ENCODE measurements at places on chromosomes 2 and 18.

DNA sequence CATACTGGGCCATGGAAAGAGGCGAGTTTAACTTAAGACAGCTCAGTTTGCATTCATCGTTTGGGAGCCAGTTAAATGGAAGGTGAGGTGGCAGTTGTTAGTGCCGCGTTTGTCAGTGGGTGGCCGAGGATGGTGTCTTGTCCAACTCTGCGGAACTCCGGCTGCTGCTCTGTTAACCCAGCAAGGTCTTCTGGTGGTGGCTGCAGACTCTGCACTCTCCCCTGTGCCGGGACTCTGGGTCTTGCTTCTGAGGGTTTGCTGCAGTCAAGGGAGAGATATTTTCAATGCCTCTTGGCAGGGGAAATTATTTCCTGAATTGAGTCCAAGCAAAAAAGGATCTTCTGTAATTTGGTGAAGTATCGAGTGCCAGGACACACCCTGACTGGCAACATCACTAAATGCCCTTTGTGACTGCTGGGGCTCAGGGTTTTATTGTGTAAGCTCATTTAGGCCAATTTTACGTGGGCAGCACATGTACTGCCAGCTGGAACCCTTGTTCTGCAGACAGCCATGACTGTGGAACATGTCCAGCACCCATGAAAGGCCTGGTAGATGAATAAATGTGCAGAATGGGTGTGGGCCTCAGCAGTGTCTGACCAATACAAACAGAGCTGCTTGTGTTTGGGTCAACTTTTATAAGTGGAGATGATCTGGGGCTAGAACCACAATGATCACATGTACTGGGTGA, 58.1 kb downstream of the IL1R2 start:
- DNase-seq = no peak

- DNase-seq = no peak
Observed at GRCh38 chr2:23241611-23242245, 143.3 kb upstream of the KLHL29 start.

DNA sequence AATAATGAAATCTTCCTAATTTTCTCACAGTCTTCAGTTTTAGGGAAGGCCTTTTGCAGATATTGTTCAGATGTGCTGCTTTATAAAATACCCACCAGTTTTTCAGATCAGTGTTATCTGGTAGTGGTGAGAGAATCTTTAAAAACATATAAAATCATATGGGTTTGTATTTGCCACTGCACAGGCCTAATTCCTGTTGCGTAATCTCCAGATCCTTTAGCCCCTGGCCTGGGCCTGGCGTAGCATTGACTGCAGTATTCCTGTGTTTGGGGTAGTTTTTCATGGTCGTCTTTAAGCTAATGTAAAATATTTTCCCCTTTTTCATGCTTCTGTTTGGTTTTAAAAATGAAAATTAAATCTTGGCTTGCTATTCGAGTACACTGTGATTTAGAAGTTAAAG, 43.2 kb downstream of the TSHZ1 start:
- no peak for DNase-seq

GRCh38 chr2:221106241-221106640, 465.9 kb downstream of the EPHA4 start:
- no peak for DNase-seq

- no peak for DNase-seq
Observed at GRCh38 chr2:43311276-43311675, 84.9 kb upstream of the ZFP36L2 start.

GRCh38 chr18:13202571-13202970, 16.0 kb upstream of the LDLRAD4 start:
- DNase-seq = no peak

DNA sequence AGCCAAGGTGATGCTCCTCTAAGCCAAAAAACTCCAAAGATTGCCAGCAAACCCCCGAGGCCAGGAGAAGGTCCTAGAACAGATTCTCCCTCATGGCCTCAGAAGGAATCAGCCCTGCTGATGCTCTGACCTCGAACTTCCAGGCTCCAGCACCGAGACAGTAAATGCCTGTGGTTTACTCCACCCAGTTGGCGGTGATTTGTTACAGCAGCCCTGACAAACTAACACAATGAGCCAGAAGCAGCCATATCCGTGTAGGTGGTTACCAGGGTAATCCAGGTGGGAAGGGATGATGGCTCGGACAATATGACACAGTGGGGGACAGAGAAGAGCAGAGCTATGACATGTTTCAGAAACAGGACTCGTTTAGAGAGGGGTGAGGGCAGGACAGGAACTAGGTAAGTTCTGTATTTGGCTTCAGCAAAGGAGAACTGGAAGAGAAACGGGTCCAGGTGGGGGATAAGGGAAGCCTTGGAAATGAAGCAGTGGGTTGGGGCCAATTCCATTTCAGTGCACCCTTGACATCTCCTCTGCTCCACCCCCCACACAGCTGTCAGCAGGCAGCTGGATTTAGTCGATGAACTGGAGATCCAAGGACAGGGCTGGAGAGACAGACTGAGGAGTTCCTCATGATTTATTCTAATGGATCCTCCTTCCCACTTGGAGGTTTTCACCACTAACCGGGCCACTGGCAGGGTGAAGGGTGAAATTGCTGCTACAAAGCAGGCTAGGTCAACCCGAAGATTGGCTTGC, 179.7 kb upstream of the SH3BP4 start:
- no peak for DNase-seq

DNA sequence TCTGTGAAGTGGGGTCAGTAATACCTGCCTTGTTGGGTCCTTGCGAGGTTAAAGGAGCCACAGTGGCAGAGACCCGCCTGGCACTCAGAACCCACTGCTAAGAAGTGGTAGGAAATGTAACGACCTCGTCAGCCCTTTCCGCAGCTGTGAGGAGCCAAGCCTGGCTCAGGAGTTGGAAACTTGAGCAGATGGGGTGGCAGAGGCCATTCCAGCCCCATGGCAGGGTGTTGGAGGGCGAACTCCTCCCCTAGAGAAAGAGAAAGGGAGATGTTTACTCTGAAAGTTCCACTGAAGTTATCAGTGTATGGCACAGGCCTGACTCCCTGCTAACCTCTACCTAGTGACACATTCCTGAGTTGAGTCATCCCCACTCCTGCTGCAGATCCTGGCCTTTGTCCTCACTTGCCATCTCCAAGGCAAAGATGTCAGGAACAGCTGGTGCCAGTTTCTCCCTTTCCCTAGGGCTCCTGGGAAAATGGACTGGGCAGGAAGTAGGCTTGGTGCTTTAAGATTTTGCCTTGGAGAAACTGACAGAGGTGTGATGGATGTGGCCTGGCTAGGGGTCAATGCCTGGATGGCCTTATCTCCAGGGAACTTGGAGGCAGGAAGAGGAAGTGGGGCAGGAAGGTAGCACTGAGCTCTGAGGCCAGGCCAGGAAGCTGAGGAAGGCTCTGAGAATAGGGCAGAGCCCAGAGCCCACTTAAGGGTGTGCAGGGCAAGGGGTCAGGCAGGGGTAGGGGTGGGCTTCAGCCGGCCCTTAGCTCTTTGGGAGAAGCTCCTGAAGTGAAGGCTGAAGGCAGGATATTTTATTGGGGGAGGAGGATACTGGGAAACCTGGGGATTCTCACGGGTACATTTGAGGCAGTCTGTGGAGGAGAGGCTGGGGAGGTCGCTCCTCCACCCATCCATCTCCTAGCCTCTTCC, 888 bp downstream of the VAMP5 start:
- no peak for DNase-seq

- DNase-seq = no peak
Observed at GRCh38 chr18:46283895-46284295, 179.7 kb downstream of the HAUS1 start.

GRCh38 chr2:65158557-65158956, 28.7 kb upstream of the RAB1A start:
- no peak for DNase-seq

- no peak for DNase-seq
Observed at GRCh38 chr2:174788291-174788929, 24.1 kb upstream of the CHRNA1 start.

GRCh38 chr2:217948351-217948791, 54.4 kb downstream of the TNS1 start:
- no peak for DNase-seq

DNA sequence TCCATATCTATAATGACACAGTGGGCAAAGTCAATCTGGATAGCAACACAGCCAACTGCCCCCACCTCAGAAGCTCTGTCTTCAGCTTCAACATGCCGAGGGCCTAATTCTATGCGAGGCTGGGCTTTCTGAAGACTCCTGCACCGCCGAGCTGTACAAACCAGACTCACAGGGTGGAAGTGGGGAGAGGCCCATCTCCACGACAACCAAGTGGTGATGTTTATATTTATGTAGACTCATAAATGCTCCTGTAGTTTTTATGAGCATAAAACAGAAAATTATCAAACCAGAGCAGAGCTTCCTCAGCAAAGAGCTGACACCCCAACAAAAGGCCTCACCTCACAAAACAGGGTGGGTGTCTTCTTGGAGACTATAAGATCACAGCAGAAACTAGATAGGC, 77.0 kb upstream of the LGALSL start:
- DNase-seq = no peak

DNA sequence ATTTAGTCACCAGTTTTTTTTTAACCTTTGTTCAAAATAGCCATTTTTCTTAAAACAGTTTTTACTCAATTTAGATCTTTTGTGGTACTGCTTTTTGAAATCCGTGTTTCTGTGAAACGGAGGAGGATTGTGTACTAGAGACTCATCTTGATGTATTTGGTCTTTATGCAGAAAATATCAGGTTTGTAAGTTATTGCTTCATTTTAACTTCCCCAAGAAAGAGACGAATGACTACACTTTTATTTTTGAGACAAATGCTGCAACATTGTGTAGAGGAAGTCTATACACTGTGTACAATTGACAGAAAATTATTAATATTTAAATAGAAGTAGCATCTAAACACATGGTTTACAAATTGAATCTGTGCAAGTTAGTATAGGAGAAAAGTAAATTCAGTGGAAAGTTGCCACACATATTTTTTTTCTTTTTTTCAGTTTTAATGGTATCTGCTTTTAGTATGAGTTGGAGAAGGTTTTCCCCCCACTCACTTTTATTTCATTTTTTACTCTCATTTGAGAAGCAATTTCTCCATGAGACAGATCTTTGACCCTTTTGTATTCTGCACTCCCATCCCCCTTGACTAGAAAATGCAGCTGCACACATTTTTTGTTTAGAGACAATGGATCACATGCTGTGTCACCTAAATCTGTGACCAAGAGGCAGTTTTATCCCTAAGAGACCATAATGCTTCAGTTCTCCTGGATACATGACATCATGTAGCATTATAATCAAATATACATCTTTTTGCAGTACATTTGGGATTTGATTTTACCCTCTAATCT, 200.8 kb upstream of the STON1 start:
- no peak for DNase-seq

GRCh38 chr18:3466045-3466444, 16.1 kb downstream of the TGIF1 start:
- DNase-seq = no peak

DNA sequence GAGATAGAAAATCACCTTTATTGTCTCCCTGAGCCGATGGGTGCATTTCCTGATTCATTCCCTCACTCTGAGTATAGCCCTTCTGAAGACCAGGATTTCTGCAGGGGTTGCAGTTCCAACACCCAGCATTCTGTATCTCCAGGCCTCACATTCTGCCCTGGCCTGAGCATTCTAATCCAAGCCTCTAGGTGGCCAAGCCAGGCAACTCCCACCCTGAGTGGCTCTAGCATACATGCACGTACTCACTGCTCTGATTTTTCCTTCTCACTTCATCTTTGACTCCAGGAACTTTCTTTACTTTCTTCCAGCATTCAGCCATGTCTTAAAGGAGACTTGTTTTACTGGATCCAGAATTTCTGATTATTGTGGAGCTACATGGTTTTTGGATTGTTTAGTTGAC, 100.7 kb upstream of the STK39 start:
- no peak for DNase-seq

DNA sequence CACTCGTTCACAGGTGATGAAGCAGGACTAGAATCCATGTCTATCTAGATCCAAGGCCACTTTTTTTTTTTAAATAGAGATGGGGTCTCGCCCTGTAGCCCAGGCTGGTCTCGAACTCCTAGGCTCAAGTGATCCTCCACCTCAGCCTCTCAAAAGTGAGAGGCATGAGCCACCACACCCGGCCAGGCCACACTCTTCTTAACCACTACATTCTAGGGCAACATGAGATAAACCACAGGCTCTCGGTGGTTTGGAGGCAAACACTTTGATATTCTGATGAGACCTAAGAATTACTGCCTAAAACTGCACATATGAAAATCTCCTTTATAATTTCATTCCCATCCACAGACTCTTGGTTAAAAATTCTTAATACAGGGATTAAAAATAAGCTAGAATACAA, 51.8 kb downstream of the USP34 start:
- DNase-seq = no peak

DNA sequence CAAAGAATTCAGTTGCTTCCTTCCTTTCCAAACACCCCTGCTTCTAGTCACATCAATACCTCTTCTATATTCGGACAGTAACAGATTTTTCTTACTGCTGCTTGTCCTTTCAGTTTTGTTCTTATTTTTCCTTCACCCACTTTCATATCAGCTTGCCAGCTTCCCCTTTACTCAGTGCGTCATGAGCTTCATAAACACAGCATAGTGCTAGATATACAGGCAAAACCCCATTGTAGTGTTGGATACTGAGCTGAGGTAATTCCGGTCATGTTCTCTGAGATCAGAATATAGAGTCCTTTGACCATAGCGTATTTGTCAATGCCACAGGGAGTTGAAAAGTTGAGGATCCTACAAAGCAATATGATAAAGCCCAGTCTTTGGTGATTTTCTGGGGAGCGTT, 2.4 kb downstream of the FARP2 start:
- DNase-seq = no peak

- DNase-seq = no peak
Observed at GRCh38 chr2:207239754-207240494, 74.2 kb upstream of the KLF7 start.

- no peak for DNase-seq
Observed at GRCh38 chr18:49510393-49511115, 23.5 kb upstream of the C18orf32 start.

- no peak for DNase-seq
Observed at GRCh38 chr18:59219672-59220163, at the start of gene GRP. TSS of gene GRP (plus strand) at chr18:59220158. CDS start at chr18:59220266, 108 bp downstream.

- DNase-seq = no peak
Observed at GRCh38 chr2:195610717-195611116, 46.3 kb upstream of the SLC39A10 start.

- DNase-seq = no peak
Observed at GRCh38 chr2:11930211-11930761, 183.9 kb downstream of the LPIN1 start.

Measured in stimulated activated CD8-positive, alpha-beta memory T cell treated with anti-CD3 and anti-CD28 coated beads, Interleukin-2, amount 100 ng/mL, for 1 hour (primary cell).